ENCODE measurements at places on chromosomes 1 and 21.

- no peak for DNase-seq
Measured at GRCh38 chr21:31671146-31671716, 11.7 kb downstream of the SOD1 start.

- no peak for DNase-seq
Measured at GRCh38 chr1:167808104-167808503, 86.3 kb downstream of the MPZL1 start.

DNA sequence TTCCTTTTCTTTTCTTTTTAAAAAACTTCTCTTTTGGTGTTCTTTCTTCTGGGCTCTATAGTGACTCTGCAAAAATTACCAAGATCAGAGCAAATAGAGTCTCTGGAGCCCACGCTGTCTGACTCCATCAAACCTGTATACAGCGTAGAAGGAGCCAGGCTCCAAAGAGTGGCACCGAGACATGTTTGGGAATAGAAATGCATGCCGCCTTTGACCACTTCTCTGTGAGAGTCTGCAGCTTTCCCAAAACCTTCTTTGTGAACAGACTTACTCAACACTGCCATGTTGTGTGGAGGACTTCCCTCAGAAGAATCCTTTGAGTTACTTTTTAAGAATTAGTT lies 55.3 kb downstream of the GORAB start:
- no peak for DNase-seq

DNA sequence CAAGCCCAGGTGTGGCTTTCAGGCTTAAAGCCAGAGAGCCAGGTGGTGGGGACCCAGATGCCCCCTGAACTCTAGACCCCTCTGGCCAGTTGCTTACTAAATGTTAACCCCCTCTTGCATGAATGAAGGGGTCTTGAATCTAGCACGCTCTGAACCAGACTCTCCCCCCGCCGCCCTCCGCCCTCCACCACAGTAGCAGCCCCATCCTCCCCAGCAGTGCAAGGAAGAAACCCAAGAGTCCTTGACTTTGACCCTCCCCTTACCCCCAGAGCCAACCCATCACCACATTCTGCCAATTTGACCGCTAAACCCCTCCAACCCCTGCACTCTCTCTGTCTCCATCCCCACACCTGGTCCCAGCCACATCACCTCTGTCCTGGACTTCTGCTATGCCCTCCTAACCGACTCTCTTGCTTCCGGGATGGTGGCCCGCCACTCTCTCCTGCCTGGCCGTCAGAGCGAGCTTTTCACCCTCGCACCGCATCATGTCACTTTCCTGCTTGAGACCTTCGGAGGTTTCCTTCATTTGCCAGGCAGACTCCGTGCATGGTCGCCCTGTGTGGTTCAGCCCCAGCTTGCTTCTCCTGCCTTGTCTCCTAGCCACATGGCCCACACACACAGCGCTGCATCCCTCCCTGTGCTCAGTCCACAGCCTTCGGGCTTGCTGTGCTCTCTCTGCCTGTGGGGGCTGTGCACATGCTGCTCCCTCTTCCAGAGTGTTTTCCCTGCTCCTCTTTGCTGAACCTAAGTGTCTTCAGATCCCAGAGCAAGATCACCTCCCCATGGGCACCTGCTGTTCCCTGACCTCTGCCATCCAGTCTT lies 113.4 kb downstream of the HUNK start:
- DNase-seq: no peak

DNA sequence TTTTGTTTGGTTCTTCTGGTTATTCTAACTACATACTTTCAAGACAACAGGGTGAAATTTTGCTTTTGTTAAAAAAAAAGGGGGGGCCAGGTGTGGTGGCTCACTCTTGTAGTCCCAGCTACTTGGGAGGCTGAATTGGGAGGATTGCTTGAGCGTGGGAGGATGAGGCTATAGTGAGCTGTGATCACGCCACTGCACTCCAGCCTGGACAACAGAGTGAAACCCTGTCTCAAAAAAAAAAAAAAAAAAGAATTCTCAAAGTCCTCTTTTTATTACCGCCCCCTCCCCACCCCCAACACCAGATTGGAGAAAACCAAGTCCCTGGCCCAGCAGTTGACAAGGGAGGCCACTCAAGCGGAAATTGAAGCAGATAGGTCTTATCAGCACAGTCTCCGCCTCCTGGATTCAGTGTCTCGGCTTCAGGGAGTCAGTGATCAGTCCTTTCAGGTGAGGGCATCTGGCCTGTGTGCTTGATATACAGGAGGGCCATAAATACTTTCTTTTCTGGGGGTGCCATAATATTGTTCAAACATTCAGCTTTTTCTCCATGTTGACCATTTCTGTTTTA lies 50.2 kb downstream of the LAMC2 start:
- no peak for DNase-seq

DNA sequence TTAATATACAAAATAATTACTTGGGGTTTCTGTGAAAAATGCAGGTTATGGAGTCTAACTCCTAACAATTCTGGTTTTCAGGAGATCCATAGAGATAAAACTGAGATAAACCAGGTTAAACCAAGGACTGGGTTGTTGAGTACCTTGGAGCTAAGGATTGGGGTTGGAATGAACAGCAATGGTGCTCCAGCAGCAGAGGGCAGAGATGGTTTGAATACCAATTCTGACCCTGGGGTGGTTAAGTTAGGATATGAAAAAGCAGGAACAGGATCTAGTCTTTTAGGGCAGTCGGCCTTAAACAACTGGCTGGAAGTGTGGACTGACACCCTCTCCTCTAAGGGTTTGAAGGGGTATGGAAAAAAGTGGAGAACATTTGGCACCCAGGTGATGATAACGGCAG lies 53.0 kb downstream of the UROD start:
- no peak for DNase-seq

DNA sequence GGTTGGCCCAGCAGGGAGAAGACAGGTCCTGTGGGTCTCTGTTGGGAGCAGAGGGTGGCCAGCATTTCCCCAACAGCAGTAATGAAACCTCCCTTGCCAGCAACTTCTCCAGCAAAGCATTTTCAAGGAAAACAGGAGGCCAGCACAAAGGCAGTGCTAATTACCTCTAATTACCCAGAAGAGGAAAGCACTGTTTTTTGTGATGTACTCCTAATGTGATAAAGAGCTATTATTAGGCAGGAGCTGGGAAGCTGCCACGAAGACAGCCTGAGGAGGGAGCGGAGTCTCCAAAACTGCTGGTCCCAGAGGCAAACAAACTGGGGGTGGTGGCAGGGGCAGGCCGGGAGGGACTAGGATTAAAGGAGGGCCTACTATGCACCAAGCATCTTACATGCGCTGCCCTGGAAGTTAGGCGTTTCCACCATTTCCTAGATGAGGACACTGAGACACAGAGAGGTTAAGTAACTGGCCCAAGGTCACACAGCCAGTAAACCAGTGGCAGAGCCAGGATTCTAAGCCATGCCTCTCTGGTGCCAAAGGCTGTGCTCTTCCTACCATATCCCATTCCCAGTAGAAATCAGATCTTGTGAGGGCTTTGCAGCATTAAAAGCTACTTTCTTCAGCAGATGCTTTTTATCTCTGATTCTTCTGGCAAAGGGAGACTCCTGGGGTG lies 24.5 kb downstream of the HTR6 start:
- no peak for DNase-seq

DNA sequence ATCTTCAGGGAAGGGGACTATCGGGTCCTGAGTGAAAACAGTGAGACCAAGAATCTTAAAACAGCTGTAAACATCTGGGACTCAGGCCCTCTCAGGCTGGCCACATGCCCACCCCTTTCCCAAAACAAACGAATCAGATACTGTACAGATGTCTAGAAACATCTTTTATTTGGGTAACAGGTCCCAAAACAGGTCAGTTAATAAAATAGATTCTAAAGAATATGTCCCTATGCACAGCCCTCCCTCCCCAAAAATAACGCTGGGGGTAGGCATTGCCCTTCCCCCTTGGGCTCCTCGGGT lies 499 bp upstream of the CRTC2 start:
- no peak for DNase-seq

DNA sequence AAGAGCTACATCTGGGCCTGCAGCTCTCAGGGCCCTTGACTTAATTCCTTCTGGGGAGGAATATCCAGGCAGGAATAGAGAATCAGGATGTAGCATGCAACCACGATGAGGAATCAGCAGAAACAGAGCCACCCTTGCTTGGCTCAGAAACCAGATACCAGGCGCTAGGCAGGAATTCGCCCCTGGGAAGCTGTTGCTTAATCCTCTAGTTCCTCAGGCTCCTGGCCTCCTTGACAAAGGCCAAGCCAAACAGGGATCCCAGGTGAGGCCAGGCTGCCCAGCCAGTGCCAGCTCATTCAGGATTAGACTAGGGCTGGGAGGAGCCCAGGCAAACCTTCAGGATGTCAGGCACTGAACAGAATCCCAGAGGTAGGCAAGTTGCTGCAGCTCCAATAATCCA lies 48.2 kb upstream of the IRF2BP2 start:
- DNase-seq: no peak

DNA sequence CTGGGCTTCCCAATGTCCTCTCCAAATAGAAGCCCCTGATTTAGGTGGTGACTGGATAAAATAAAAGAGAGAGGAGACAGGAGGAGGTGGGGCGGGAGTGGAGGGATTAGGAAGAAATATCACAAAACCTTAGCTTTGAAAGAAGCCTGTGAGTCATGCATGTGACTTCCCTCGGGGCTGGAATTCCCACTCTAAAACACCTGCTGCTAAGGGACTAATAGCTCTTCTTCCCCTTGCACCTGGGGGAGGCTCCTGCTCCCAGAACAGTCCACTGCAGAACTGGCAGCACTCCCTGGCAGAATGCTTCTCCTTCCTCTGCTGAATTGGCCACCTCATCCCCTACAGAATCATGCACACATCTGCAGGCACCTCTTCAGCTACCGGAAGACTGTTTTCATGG lies 207.2 kb downstream of the ATG4C start:
- no peak for DNase-seq

GRCh38 chr1:154819628-154820590 lies 50.2 kb downstream of the KCNN3 start:
- no peak for DNase-seq

DNA sequence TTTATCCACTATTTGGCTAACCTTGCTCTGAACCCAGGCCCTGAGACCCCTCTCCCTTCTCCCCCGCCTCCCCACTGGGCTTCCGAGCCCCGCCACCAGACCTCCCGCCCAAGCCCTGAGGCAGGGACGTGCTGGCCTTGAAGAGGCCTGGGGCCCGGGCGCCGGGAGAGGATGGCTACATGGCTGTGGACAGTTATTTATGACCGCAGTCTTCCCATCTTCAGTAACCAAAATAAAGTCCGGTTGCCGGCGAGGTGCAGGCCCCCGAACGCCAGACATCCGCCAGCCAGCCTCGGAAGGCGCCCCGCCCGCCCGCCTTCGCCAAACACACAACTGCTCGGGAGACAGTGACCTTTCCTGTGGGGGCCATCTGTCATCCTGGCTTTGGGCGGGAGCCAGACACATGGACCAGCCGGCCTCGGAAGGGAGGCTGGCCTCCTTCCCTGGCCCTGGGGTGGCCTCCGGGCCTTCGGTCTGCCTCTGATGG lies 69.0 kb downstream of the DHRS3 start:
- no peak for DNase-seq

DNA sequence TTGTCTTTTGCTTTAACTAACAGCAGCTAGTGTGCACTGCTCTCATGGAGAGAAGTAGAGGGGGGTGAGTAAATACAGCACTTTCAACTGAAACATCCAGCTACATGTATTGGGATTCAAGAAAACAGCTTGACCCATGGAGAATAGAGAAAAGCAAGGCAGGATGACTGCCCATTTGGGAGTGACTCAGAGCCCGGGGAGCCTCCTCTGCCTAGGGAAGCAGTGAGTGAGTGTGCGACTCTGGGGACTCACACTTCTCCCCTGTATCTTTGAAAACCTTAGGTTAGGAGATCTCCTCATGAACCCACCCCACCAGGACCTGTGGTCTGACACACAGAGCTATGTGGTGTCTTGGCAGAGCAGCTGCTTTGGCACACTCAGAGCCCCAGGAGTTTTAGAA lies 82.0 kb upstream of the PTGFR start:
- no peak for DNase-seq

GRCh38 chr21:36477001-36477400 lies 2.9 kb downstream of the CLDN14 start:
- no peak for DNase-seq

GRCh38 chr21:44049606-44050005 lies 37.5 kb downstream of the TRAPPC10 start:
- DNase-seq: no peak

- DNase-seq: no peak
Measured at GRCh38 chr1:35220976-35221375, 28.0 kb upstream of the SFPQ start.

- no peak for DNase-seq
Measured at GRCh38 chr21:37074197-37074510, 1.1 kb downstream of the TTC3 start.

DNA sequence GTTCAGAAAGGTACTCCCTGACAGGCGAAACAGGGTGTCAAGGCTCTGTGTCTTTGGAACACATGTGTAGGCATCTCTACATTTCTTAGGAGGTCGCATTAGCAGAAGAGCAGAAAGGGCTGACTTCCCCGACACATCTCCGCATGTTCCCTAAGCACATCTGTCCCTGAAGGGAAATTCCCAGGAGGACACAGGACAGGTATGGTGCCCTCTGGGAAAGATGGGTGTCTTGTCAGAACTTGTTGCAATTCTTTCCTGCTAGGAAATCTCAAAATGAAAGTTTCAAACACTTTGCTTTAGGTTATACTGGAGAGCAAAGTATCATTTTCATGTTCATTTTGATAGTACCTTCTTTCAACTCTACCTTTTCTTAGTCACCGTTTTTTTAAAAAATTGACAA lies 2.0 kb downstream of the DSCAM start:
- no peak for DNase-seq

GRCh38 chr1:23376890-23377811 lies 7.5 kb upstream of the ZNF436 start:
- DNase-seq: no peak

- DNase-seq: no peak
Measured at GRCh38 chr1:36606641-36607262, 124.0 kb upstream of the CSF3R start.

DNA sequence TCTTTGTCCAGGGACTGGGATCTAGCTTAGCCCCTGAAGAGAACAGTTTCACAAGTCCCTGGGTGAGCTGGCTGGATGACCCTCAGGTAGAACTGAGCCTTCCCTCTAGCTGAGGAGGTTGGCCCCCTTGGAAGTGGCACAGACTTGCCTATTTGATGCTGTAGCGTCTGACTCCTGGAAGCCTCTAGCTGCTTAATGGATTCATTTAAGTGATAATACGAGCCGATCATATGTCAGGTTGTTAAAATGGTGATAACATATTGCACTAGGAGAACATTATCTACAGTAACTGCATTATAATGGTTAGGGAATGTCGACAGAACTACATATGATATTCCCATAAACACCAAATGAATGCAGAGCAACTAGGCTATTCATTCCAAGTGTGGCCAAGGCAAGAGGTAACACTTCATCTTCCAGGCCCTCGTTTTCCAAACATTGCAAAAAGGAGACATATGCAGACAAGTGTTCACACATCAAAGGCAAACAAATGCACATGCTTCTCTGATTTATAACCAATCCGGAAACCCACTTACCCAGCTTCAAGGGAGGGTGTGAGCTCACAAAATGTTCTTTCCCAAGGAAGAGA lies 340.1 kb upstream of the PLXNA2 start:
- no peak for DNase-seq

- no peak for DNase-seq
Measured at GRCh38 chr1:10316752-10317151, 82.1 kb upstream of the PGD start.
